NAMALWA (cell line): ENCODE measurements at places on chromosomes 3 and 15.

DNA sequence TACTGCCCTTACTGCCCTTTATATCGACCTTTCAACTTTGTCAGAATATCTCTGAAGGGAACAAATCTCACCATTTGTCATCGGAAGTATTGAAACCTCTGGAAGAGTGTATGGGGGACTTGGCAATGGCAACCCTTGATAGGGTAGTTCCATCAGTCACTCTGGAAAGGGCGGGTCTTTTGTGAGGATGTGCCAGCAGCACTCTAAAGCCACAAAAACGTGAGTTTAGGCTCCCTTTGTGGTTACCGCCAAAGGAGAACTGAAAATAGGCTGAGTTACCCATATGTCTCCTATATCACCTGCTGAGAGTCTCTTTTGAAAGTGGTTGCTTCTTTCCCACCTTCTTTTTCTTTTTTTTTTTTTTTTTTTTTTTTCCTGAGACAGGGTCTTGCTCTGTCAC lies 296.8 kb upstream of the CHRM5 start:
- DNase-seq = peak; percentile 33

GRCh38 chr3:13161021-13161759 lies 88.0 kb upstream of the IQSEC1 start:
- DNase-seq = no peak

DNA sequence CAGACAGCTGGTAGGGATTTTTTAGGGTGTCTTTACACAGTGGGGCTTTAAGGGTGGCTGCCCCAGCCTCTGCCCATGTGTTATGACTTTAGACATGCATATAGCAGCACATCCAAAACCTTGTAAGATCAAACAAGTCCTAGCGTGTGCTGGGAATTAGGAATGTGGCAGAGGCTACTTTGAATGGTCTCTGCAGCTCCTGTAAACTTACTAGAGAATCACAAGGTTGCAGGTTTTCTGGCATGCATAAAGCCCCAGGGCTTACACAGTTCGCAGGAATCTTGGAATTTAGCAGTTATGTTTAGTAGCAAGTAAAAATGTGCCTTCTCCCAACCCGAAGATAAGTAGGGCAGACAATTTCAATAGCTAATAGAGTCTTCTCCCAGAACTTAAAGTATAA lies 46.9 kb upstream of the COL6A6 start:
- DNase-seq = no peak

- no peak for DNase-seq
Observed at GRCh38 chr15:94844198-94844537, 612.8 kb downstream of the MCTP2 start.

DNA sequence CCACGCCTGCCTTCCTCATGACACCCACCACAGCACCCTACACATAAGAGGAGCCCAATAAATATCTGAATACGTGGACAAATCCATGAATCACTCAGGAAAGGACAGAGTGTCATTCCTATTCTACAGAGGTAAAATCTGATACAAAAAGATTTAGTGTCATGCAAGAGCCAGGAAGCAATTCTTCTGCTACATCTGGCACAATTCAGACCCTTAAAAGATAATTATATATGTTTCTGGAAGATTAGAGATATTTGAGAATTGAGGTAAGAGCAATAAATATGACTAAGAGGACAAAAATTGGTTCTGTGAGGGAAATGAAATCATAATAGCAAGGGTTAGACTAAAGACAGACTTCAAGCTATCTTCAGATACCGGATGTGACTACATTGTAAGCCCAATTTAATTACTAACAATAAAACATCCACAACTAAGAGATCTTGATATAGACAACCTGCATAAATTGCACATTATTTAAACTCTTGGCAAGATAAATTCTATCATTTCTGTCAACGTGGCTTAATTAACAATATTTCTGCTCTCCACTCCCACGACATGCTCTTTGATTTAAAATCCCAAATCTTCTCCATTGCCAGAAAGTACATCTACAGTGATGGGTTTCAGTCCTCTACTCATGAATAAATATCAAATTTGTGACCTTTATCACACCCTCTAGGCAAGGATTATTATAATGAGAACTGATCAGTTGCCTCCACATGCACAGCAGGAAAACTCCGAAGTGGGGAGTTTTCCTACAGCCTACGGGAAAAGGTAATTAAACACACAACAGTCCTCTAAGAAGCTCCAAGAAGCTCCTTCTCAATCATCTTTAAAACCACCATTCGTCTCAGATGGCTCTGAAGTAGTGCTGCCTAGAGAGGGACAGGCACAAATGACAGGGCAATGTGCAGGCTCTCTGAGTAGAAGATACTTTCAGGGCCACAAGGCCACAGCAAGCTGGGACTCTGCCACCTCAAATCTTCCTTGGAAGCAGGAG lies 32.6 kb downstream of the MB21D2 start:
- DNase-seq = no peak

- no peak for DNase-seq
Observed at GRCh38 chr3:62281726-62282125, 91.6 kb downstream of the FEZF2 start.

- DNase-seq = no peak
Observed at GRCh38 chr15:77830051-77830468, 197.3 kb upstream of the LINGO1 start.

DNA sequence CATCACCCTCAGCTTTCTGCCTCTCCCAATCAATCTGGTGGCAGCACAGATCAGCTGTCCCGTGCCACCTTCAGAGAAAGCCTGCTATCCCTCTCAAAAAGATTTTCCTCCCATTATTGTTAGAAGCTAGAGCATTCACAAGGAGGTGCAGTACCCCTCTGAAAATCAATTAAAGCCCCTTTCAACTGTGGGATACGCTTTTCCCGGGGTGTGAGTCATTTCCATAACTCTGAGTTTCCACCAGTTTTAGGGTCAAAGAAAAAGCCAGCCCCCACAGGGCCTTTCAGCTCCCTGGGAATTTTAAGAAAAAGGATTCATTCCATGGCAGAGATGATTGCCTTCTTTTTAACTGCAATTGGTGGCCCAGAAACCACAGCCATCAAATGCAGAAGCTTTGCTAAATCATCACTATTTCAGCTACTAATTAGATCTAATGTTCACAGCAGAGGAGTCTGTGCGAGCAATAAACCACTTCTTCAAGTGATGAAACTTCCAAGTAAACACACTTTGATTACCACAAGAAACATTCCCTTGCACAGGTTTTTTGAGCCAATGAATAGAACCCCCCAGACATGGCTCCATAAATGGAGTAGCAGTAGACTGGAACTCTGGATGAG lies 270.0 kb upstream of the TPRG1 start:
- no peak for DNase-seq

- peak; percentile 15 for DNase-seq
Observed at GRCh38 chr15:85100186-85100937, 118.7 kb downstream of the PDE8A start.
